A549 treated with Mapracorat at 1 μM for 4 hours (cell line): ENCODE measurements at places on chromosomes 4 and X. TPM values are rescaled to one million over a fixed set of nuclear protein-coding genes. Genes with fewer than 3 reads are reported as not detected.

IL13RA2 gene
- 0.23 TPM in 1 of 5 replicates, not detected in the others for total RNA-seq

P2RY4 gene
- not detected in 5 replicates for total RNA-seq

ESX1 gene
- total RNA-seq = 0.10 to 0.11 TPM in 2 of 5 replicates, not detected in the others

USP51 gene
- total RNA-seq = 0.41 to 0.60 TPM (median 0.43 TPM) in 5 replicates

COX7B2 gene
- total RNA-seq = not detected in 5 replicates
